Activated naive CD4-positive, alpha-beta T cell treated with anti-CD3 and anti-CD28 coated beads, Interleukin-2, amount 10 ng/mL, durations not matched to agents 7 days and 5 days (primary cell): ENCODE measurements at places on chromosomes 5 and 9.
A peak's percentile ranks its signal among the peaks of the same experiment; 100 is the strongest.

GRCh38 chr9:21830589-21830988 is 28.2 kb downstream of the MTAP start:
- H3K4me3 ChIP-seq: no peak overlapping the region
- H3K27me3 ChIP-seq: no peaks in the 10 kb centered on the region
- no peak for DNase-seq
- H3K27ac ChIP-seq: no peak overlapping the region
- H3K36me3 ChIP-seq: peaks cover 73% of the 10 kb centered on the region

DNA sequence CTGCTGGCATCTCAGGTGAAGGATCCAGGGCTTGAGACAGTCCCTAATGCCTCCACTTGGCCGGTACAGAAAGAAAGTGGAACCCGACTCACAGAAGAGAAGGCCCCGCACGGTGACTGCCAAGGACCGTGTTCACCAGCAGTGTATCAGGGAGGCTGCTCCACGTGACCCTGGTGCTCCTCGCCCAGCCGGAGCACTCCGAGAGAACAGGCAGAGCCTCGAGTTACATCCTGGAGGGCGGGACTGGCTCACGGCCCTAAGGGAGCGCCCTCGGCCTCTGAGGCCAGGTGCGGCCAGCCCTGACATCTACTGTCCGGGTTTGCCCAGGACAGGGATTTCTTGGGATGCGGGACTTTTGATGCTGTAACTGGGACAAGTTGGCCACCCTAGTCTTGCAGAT is 104.0 kb upstream of the SARDH start:
- no peak overlapping the region for H3K4me3 ChIP-seq
- H3K36me3 ChIP-seq: no peaks in the 10 kb centered on the region
- no peaks in the 10 kb centered on the region for H3K4me1 ChIP-seq
- H3K27ac ChIP-seq: no peak overlapping the region
- H3K27me3 ChIP-seq: peaks cover 22% of the 10 kb centered on the region

- peaks cover 15% of the 10 kb centered on the region for H3K27me3 ChIP-seq
- H3K4me3 ChIP-seq: no peak overlapping the region
- H3K36me3 ChIP-seq: no peaks in the 10 kb centered on the region
- DNase-seq: no peak
- no peaks in the 10 kb centered on the region for H3K4me1 ChIP-seq
These were observed 159.8 kb upstream of the MVB12B start for GRCh38 chr9:126166866-126167265.

GRCh38 chr5:144638787-144639186 is 468.1 kb downstream of the KCTD16 start:
- no peak for DNase-seq
- H3K4me3 ChIP-seq: no peak overlapping the region
- H3K4me1 ChIP-seq: no peaks in the 10 kb centered on the region
- H3K27ac ChIP-seq: no peak overlapping the region
- H3K36me3 ChIP-seq: no peaks in the 10 kb centered on the region

GRCh38 chr5:125205601-125206225 is 459.3 kb upstream of the ZNF608 start:
- no peak overlapping the region for H3K27ac ChIP-seq
- no peak for DNase-seq
- no peaks in the 10 kb centered on the region for H3K4me1 ChIP-seq
- no peaks in the 10 kb centered on the region for H3K27me3 ChIP-seq
- H3K4me3 ChIP-seq: no peak overlapping the region

DNA sequence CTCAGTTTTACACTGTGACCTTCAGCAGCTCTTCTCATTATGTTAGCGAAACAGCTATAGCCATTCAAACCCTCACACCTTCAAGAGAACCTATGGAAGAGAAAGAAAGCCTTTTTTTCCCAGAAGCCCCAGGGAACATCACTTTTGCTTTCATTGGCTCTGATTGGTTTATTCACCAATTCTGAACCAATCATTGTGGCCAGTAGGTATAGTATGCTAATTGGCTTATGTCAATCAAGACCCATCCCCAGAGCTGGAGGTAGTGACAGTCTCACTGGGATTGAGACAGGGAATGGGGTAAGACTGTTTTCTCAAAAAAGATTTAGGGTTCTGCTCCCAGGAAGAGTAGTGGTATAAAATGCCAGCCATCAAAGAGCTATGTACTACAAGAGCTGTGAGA is 74.1 kb upstream of the FSD1L start:
- no peak for DNase-seq
- no peaks in the 10 kb centered on the region for H3K36me3 ChIP-seq
- no peak overlapping the region for H3K4me3 ChIP-seq
- peaks cover 15% of the 10 kb centered on the region for H3K4me1 ChIP-seq
- no peaks in the 10 kb centered on the region for H3K27me3 ChIP-seq

DNA sequence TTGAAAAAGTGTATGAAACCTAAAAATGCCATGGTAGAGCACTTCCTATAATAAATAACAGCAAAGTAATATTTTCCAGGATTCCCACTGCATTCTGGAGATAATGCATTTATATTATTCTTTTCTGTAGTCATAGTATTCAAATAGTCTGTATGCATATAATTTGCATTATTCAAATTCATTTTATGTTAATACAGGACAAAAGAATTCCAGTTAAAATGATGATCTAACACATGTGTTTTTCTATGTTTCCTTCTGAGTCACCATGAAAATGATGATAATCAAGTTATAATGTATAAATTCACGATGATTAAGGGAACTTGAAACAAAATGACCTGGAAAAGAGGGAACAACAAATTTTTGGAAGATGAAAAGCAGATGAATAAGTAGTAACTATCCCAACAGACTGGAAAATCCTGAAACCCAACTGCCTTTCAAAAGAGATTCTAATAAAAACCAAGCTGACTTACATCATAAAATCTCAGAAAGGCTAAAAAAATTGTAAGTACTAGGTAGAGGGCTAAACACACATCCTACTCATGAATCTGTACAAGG is 358.6 kb upstream of the PAPPA start:
- H3K27me3 ChIP-seq: no peaks in the 10 kb centered on the region
- H3K27ac ChIP-seq: no peak overlapping the region
- DNase-seq: no peak
- H3K36me3 ChIP-seq: no peaks in the 10 kb centered on the region
- no peaks in the 10 kb centered on the region for H3K4me1 ChIP-seq

- no peak overlapping the region for H3K4me3 ChIP-seq
- H3K27ac ChIP-seq: no peak overlapping the region
- no peak for DNase-seq
- no peaks in the 10 kb centered on the region for H3K36me3 ChIP-seq
- peaks cover 14% of the 10 kb centered on the region for H3K4me1 ChIP-seq
These were observed 1.4 kb upstream of the CHSY3 start for GRCh38 chr5:129902816-129903215.

- H3K36me3 ChIP-seq: no peaks in the 10 kb centered on the region
- H3K27me3 ChIP-seq: peaks cover 50% of the 10 kb centered on the region
- H3K27ac ChIP-seq: no peak overlapping the region
- peak; percentile 65 for DNase-seq
These were observed 82.3 kb upstream of the AGXT2 start for GRCh38 chr5:35129921-35130485.

DNA sequence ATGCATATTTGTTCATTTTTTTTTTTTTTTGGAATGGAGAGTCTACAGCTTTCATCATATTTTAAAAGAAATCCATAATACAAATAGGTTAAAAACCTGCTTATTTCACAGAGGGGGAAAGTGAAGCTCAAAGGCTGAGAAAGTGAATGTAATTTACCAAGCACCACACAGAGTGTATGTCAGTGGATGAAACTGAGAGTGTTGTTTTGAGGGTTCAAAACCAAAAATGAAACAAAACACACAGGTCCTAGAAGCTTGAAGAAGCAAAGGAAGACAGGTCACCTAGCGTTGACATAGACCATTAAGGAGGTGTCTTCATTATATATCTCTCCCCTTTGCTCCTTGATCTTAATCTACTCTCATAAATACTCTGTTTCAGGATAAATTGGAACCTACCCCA is 7.5 kb downstream of the NMUR2 start:
- H3K36me3 ChIP-seq: no peaks in the 10 kb centered on the region
- no peak overlapping the region for H3K4me3 ChIP-seq
- peaks cover 3% of the 10 kb centered on the region for H3K4me1 ChIP-seq
- no peak for DNase-seq
- H3K27me3 ChIP-seq: no peaks in the 10 kb centered on the region
- H3K27ac ChIP-seq: no peak overlapping the region

DNA sequence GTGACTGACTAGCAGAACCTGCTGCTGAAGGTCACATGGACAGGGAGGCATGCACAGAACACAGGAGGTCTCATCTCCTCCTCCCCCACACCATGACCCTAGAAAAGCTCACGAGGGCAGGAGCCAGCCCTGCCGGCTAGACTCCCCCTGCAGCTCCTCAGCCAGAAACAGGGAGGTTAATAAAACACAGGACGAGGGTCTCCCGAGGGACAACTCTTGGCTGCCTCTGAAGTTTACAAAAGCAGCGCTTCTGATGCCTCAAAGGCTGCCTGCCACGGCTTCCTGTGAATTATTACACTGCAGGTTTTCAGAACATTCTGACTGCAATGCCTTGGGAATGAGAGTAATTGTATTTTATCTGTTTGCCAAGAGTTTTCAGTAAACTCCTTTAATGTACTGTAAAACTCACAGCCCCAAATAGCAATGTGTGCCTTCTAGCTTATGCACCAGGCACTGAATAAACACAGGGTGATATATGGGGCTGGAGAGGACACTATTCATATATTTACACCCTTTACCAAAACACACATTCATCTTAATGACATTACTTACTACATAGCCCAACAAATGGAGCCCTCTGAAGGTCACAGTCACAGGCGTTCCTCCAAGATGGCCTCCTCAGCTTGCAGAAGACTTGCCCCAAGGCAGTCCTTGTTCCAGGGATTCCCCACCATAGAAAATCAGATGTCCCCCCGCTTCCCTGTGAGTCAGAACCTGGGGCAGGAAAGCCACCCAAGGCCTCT is 83.7 kb downstream of the C5orf15 start:
- H3K36me3 ChIP-seq: no peaks in the 10 kb centered on the region

- no peaks in the 10 kb centered on the region for H3K27me3 ChIP-seq
- H3K27ac ChIP-seq: no peak overlapping the region
- H3K4me3 ChIP-seq: no peak overlapping the region
- no peak for DNase-seq
- no peaks in the 10 kb centered on the region for H3K4me1 ChIP-seq
These were observed 59.8 kb downstream of the INSYN2B start for GRCh38 chr5:169920474-169920873.

GRCh38 chr9:80507611-80508010 is 935.8 kb downstream of the TLE4 start:
- no peak overlapping the region for H3K27ac ChIP-seq
- no peak for DNase-seq
- no peaks in the 10 kb centered on the region for H3K36me3 ChIP-seq
- no peaks in the 10 kb centered on the region for H3K4me1 ChIP-seq
- H3K4me3 ChIP-seq: no peak overlapping the region
- no peaks in the 10 kb centered on the region for H3K27me3 ChIP-seq

DNA sequence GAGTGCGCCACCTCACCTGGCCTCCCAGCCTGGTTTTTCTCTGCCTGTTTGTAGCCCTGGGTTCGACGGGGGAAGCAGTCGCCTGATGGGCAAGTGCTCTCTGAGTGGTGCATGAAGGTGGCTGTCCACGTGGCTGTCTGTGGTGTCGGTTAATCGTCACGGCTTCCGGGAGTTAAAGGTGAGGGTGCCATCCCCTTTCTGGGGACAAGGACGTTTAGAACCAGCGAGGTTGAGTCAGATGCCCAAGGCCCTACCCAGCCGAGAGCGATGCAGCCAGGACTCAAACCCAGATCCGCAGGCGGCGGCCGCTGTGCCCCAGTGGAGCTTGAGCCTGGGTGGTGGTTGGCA is 47.7 kb downstream of the RXRA start:
- H3K27me3 ChIP-seq: peaks cover 14% of the 10 kb centered on the region
- no peaks in the 10 kb centered on the region for H3K36me3 ChIP-seq
- H3K4me1 ChIP-seq: no peaks in the 10 kb centered on the region

- no peak overlapping the region for H3K4me3 ChIP-seq
- DNase-seq: no peak
- H3K27me3 ChIP-seq: peaks cover 19% of the 10 kb centered on the region
- H3K36me3 ChIP-seq: no peaks in the 10 kb centered on the region
These were observed 279.6 kb downstream of the ARRDC3 start for GRCh38 chr5:91103353-91104061.

DNA sequence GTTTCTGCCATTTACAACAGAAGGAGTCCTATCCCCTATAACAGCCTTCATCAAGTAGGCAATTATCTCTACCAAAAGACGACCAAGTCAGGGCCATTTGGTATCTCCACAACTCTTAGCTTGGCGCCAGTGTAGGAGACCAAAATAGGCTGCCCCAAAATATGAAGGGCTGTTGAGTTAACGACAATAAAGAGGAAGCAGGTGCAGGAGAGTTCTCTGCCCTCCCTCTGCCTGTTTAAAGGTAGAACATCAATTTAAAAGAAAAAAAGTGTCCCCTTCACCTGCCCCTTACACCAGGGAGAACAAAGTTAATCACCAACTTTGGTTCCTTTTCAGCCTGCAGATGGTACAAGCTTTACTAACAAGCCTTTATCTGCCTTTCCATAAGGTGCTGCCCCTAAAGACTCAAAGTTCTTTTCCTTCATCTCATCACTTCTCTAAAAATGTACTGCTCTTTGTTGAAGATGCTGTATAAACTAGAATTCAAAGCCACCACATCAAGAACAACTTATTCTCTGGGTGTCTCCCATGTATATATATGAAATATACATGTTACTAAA is 33.3 kb downstream of the PPP1R2B start:
- no peak overlapping the region for H3K4me3 ChIP-seq
- H3K4me1 ChIP-seq: no peaks in the 10 kb centered on the region
- H3K27ac ChIP-seq: no peak overlapping the region
- peaks cover 10% of the 10 kb centered on the region for H3K27me3 ChIP-seq
- no peaks in the 10 kb centered on the region for H3K36me3 ChIP-seq
- no peak for DNase-seq

DNA sequence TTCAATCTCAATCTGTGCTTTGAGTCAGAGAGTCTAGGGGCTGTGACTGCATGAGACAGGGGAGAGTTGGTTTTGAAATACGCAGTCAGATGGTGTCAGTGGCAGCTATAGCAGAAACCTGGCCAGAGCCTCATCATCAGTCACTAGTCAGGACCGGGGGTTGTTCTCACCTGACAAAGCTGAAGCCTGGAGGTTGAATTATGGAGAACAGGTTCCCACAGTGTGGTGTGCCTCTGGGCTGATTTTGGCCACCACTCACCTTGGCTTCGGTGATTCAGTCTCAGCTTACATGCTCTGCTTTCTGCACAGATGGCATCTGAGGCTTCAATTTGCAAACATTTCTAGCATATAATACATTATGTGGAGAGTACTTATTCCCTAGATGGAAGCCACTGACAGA is 387.3 kb downstream of the YTHDC2 start:
- no peaks in the 10 kb centered on the region for H3K4me1 ChIP-seq
- no peak for DNase-seq
- no peak overlapping the region for H3K4me3 ChIP-seq
- H3K27me3 ChIP-seq: no peaks in the 10 kb centered on the region

DNA sequence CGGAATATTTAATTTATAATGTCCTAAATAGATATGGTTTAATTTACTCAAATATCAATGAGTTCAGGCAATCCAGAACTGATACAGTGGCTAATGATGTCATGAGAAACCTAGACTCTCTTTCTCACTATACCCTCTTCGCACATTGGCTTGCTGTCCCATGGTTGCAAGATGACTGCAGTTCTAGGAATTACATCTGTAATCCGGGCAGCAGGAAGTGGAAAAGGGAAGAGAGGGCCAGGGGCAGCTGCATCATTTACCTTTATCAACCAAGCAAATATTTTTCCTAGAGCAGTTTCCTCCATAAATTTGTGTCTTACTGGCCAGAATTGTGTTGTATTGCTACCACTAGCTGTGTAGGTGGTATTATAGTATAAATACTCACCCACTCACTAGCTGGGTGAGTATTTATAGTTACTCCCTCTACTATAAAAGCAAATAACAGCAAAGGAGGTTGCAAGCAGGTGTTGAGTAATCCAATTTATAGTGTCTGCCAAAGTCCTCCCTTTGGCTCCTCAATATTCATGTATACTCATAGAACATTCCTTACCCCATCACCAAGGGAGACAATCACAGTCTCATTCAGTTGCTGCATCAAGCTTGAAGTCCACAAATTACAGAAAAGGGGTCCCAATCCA is 168.8 kb downstream of the DROSHA start:
- H3K36me3 ChIP-seq: no peaks in the 10 kb centered on the region
- H3K4me3 ChIP-seq: no peak overlapping the region
- H3K27ac ChIP-seq: no peak overlapping the region
- no peaks in the 10 kb centered on the region for H3K27me3 ChIP-seq
